OCI-M1 (cell line): ENCODE measurements at places on chromosomes 7 and 10.

DNA sequence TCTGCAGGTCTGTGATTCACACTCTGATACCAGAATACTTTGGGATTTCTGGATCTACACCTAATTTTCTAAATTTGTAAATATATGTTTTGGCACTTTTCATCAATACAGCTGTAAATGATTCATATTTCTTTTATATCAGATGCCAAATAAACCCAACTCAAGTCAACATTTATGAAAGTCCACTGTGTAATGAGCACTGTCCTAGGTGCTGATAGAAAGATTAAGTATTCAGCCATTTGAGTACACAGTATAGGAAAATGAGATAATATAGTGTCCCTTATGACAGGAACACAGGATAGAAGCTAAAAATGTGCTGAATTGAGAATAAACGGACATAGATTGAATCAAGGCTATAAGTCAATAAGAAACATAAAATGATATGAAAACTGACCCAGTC is 6.4 kb downstream of the ANXA7 start:
- no peak for DNase-seq

DNA sequence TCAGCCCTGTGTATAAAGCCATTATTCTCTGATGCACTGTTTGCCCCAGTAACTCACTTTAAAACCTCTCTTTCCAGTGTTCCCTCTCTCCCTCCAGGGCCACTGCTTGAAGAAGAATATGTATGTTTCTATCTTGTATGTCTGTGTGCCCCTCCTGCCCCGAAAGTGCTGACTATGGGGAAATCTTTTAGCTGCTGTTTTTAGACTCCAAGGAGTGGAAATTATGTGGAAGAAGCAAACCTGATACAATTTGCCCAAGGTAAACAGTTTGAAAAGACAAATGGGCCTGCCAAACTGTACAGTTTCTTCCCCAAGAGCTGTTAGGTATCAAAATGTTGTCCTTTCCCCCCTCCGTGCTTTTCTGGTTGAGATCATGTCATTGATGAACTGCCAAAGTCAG is 3.4 kb downstream of the ADRA2A start:
- DNase-seq: no peak

- DNase-seq: no peak
Observed at GRCh38 chr7:29445736-29446135, 117.9 kb upstream of the PRR15 start.

DNA sequence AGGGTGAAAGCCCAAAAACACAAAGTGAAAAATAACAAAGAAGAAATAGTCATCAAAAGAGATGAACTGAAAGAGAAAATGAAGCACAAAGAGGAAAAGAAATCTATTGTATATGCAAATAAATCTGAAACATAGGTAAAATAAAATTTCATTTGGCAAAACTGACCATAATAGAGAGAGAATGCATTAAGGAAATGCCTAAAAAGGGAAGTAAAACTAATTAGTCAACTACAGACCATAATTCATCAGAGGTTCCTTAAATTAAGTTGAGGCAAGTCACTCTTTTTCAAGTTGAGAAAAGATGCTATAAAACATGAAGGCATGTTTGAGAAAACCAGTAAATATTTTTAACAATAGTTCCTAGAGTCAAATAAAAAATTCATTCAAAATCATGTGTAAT is 233.3 kb downstream of the LRRN3 start:
- DNase-seq: peak; percentile 43

GRCh38 chr10:34988397-34989067 is 101.6 kb downstream of the CUL2 start:
- no peak for DNase-seq

- peak; percentile 37 for DNase-seq
Observed at GRCh38 chr7:64879086-64879730, 23.9 kb upstream of the ZNF273 start.

GRCh38 chr10:34477249-34477648 is 337.8 kb downstream of the PARD3 start:
- no peak for DNase-seq

GRCh38 chr10:22253580-22253882 is 35.7 kb upstream of the EBLN1 start:
- DNase-seq: no peak

- peak; percentile 2 for DNase-seq
Observed at GRCh38 chr7:33109758-33110238, 594 bp upstream of the RP9 start.

GRCh38 chr10:84659497-84660439 is 331.4 kb downstream of the CCSER2 start:
- DNase-seq: no peak

- no peak for DNase-seq
Observed at GRCh38 chr10:11344550-11344949, 266.9 kb downstream of the USP6NL start.

DNA sequence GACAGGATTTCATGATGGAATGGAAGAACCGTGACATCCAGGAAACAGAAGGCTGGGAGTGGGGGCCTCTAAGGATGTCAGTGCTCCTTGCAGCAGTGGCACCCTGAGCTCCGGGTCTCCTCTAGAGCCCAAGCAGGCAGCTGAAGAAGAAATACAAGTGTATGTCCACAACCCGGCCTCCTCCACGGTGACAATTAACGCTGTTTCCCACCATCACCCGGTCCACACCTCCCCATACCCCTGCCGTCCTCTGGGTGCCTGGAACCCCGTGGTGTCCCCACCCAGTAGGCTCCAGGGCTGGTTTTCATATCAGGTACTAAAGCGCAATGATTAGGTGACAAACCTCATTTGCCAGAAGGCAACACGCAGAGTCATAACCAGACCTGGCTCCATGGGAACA is 30.3 kb downstream of the GRID1 start:
- DNase-seq: no peak

DNA sequence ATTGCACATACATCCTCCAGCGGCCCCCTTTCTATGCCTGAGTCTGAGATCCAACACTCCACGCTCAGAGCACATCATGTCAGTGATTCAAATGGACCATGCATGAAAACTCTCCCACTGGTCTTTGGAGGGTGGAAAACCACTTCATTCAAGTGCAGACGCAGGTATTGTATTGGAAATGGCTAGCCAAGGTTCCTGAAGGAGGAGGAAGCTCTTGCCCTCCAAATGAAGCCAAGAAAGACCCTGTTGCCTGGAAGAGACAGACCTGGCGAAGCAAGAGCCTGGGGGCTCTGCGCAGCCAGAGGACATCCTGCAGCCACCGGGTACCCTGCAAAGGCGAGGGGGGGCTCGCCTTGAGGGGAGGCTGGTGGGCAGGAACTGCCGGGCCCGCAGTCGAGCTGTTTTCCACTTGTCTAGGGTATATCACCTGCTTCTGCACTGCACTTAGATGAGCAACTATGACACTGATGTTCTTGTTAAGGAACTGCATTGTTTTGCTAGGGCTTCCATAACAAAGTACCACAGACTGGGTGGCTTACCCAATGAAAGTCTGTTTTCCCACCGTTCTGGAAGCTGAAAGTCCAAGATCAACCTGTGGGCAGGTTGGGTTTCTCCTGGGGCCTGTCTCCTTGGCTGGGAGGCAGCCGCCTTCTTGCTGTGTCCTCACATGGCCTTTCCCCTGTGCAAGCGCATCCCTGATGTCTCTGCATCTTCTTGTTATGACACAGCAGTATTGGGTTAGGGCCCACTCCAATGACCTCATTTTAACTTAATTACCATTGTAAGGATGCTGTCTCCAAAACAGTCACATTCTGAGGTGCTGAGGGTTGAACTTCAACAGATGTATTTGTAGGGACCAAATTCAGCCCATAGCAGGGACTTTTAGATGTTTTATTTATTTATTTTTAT is 233.4 kb downstream of the ARHGAP12 start:
- no peak for DNase-seq

- no peak for DNase-seq
Observed at GRCh38 chr7:39336442-39336841, 229.8 kb upstream of the YAE1 start.

- DNase-seq: no peak
Observed at GRCh38 chr7:107267138-107267537, 98.3 kb downstream of the HBP1 start.

GRCh38 chr7:95691464-95691863 is 80.9 kb upstream of the DYNC1I1 start:
- DNase-seq: no peak

- DNase-seq: no peak
Observed at GRCh38 chr7:101572156-101572555, 56.9 kb downstream of the MYL10 start.

DNA sequence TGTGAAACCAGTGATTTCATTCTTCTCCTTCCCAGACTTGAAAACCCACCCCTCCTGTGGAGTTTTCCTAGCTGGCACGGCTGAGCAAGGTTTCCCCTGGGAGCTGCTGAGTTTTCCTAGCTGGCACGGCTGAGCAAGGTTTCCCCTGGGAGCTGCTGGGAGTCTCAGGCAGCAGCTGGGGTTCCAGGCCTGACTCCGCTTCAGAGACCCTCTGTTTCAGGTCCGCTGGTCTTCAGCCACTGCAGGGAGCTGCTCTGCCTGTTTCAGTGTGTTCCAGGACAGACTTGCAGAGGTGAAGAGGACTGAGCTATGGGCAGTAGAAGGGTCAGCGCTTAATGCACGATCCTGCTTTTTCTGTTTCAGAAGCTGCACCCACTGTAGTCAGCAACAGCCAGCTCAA is 104.9 kb downstream of the XRCC2 start:
- no peak for DNase-seq

GRCh38 chr7:148708026-148708885 is 9.6 kb downstream of the CUL1 start:
- peak; percentile 51 for DNase-seq

DNA sequence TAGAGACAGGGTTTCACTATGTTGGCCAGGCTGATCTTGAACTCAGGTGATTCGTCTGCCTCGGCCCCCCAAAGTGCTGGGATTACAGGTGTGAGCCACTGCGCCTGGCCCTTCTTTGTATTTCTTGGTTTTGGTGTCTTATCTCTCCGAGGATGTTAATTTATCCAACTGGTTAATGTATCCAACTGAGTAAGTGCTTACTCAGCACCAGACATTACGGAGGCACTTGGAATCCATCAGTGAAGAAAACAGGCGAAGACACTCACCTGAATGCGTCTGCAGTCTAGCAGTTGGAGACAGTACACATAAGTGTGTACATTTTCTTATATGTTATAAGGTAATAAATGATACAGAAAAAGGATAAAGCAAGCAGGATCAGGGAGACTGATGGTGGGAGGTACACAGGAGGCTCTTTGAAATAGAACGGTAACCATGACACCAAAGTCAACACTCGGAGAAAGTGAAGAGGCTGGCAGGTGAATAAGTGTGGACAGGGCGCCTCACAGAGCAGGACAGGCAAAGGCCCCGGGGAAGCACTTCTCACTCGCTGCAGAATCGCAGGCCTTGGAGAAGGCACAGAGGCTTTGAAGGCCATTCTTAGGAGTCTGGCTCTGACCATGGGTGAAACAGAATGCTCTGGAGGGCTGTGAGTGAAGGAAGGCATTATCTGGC is 73.1 kb downstream of the LANCL2 start:
- no peak for DNase-seq

DNA sequence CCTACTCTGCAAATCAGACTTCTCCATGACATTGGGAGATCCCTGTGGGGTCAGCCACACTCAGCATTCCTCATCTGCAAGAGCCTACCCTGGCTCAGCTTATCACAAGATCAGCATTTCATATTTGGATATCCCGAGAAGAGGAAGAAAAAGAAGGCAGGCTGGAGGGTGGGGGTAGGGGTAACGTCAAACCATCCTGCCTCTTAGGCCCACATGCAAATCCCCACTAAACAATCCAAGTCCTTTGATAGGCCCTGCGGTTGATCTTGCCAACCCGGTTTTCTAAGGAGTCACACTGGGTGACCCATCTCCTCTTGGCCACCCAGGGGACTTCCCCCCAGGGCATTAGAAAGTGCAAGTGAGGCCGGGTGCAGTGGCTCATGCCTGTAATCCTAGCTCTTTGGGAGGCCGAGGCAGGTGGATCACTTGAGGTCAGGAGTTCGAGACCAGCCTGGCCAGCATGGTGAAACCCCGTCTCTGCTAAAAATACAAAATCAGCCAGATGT is 128.0 kb upstream of the CALN1 start:
- DNase-seq: no peak
